ENCODE measurements at places on chromosomes 11 and 22.

- DNase-seq: no peak
Observed at GRCh38 chr11:10456519-10456918, 1.5 kb downstream of the AMPD3 start.

DNA sequence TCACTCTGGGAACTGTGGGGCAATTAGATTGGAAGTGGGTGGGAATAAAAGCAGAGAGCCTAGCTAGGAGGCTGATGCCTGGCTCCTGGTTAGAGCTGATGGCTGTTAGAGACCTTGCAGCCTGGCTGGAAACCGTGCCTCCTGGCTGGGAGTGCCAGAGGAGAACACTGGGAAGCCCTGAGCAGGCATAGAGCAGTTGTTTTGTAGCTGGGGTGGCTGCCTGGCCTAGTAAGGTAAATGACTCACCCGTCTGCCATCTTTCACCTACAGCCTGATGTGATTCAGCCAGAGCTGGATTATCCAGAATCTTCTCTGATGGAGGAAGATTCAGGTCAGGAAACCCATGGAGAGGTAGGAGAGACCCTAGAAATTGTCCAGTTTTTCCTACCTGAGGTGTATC is 6.1 kb downstream of the UQCR10 start:
- DNase-seq: no peak

- no peak for DNase-seq
Observed at GRCh38 chr22:37024339-37025157, 5.0 kb downstream of the MPST start.

- DNase-seq: peak; percentile 81
Observed at GRCh38 chr22:17120281-17120680, 879 bp downstream of the TMEM121B start.

GRCh38 chr11:115653926-115654325 is 149.7 kb upstream of the CADM1 start:
- no peak for DNase-seq

GRCh38 chr11:40388097-40388818 is 1071.2 kb downstream of the LRRC4C start:
- DNase-seq: no peak

- peak; percentile 70 for DNase-seq
Observed at GRCh38 chr11:73326929-73327811, 19.1 kb downstream of the ARHGEF17 start.

DNA sequence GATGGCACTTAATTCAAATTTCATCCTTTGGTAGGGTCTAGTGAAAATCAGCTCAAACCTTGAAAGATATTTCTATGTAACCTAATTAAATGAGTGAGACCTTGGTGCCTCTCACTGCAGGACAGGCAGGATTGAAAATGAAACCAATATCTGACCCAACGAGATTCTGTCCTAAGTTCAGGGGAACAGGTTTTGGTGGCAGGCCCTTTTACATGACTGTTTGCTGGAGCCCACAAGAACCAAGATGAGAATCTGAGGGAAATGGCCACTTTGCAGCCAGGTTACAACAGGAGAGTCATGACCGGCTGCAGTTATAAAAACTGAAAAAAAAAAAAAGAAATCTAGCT is 130.2 kb downstream of the TRIM44 start:
- DNase-seq: no peak

GRCh38 chr11:102530558-102530957 is at the start of gene MMP7:
Gene MMP7, minus strand, starts transcription at chr11:102530747. Its CDS starts 47 bp downstream, at chr11:102530700.
- DNase-seq: peak; percentile 17

DNA sequence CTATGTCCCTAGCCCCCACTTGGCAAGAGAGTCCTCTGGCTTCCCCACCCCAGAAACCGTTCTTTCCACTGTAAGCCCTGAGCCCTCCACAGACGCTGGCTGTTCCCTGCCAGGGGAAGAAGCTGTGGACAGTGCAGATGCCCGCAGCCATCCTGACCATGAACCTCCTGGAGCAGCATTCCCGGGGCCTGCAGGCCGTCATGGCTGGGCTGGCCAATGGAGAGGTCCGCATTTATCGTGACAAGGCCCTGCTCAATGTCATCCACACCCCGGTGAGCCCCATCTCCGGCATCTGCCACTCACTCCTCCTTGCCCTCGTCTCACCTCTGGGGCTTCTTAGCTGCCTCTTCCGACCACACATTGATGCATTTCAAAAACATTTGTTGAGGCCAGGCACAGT is 13.2 kb downstream of the BBS1 start:
- DNase-seq: no peak

DNA sequence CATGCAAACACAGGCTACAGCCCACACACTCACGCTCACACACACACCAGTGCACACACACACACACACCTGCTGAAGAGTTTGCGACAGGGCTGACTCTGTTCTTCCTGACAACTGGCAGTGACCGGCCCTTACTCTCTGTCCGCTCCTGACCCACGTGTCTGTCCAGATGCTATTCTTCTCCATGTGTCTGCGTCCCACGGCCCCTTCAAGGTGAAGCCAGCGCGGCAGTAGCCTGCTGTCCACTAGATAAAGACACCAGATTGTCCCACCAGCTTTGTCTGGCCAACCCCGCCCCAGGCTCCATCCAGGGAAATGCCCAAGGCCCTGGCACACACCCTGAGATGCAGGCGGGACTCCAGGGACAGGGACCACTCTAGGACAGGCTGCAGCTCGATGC is 713.9 kb downstream of the BRD1 start:
- DNase-seq: no peak

DNA sequence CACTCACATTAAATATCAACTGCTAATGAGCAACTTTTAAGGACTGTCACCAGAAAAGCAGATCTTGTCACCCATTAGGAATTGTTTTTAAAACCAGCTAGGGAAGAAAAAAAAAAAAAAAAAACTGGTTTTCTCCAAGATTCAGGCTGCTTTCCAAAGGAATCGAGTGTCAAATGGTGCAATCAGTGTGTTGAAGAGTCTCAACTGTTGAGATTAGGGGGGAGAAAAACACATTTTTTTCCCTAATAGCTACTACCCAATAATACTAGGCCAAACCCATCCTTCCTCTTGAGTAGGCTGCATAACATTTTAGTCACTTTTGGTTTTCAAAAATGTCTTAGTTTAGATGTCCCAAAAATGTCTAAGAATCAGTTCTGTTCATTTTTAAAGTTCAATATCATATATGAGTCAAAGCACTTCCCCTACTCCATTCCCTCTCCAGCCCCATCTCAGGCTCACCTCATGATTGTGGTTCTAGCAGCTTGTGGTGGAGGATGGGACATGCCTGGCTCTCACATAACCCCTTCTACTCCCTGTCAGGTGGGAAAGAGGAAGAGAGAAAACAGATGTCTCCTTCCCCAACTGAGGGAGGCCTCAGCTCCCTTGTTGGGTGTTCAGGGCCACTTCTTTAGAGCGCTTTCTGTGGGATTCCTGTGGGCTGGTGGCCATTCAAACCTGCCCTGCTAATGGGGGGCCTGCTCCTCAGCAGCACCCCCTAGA is 193.6 kb downstream of the CWF19L2 start:
- no peak for DNase-seq

DNA sequence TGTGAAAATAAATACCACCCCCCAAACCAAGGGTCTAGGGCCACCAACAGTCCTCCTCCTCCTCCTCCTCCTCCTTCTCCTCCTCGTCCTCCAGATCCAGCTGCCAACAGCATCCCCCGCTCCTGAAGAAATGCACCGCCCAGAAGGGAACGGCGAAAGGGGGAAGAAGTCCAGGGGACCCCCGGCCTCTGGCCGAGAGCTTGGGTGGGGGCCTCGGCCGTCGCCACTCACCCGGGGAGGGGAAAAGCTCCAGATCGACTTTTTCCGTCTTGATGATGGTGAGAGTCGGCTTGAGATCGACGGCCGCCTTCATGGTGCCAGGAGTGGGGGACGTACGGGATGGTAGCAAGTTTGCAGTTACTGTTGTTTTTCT is 65.7 kb downstream of the ETS1 start:
- DNase-seq: no peak

DNA sequence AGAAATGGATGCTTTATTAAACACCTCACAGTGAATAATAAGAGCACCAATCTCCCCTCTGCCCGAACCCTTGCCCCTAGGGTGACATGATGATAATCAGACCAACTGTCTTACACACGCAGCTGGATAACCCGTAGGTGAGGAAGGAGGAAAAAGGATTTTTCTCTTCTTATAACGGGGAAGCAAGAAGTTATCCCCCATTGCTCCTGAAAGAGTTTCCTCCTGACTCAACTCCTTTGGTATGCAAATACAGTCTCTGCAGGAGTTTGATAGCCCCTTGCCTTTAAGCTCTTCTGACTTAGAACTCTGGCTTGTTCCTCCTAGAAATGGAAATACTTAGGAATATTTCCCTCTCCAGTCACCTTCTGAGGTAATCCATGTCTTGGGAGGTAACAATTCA is 455.8 kb downstream of the TMEM135 start:
- no peak for DNase-seq

DNA sequence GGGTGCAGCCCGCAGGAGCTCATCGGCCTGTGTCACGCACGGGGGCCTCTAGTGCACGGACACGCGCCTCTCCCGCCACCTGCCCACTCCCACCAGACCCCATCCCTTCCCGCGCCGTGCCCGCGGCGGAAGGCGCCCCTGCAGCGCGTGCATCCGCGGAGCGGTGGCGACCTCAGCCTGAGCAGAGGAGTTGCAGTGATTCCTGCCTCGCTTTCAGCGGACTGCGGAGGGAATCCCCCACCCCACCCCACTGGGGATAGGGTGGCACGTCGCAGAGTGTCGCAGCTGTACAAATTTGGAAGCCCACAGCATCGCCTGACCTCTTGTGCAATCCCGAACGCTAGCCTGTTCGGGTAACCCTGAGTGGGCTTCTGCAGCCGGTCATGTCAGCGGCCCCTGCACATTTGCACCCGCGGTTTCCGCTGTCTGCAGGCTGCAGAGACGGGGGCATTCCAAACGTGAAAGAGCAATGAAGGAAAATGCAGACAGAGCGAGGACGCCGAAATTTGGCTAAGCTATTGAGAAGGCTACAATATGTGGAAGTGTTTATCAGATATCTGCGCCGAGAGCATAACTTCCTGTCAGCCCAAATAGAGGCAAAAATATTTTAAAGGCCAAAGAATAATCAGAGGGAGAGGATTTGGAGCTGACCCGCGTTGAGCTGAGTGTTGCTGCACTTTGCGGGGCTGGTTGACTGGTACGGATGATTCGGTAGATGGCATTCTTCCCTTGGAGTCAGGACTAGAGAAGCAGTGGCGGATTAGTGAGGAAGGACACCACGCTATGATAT is 617 bp upstream of the ARHGAP20 start:
- peak; percentile 16 for DNase-seq

DNA sequence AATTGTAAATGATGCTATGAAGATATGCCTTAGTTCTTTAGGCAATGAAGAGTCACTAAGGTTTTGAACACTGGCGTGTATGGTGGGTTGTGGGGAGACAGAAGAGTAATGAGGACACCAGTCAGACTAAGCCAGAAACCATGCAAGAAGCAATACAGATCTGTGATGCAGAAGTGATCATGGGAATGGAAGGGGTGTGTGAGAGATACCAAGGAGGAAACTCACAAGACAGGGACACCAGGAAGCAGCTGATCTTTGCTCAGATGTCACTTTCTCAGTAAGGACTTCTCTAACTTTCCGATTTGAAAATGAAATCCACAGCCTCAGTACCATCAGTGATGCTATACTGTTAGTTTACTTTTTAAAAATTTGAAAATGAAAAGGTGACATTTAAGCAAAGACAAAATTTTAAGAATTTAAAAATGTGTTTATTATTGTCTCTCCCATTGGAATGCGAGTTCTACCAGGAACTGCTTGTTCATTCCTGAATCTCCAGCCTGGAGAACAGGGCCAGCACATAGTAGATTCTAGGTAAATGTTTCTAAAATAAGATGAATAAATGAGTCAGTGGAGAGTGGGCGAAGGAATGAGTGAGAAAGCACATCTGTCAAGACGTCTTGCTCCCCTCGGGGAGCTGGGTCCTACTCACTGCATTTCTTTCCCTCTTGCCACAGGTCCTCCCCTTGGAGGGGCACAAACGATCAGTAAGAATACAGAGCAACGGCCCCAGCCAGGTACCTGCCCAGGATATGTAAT is 60.4 kb downstream of the KCNJ1 start:
- DNase-seq: no peak

GRCh38 chr11:19912958-19913892 is 200.6 kb downstream of the NAV2 start:
- no peak for DNase-seq

GRCh38 chr11:120923866-120924508 is 99.9 kb upstream of the TBCEL start:
- DNase-seq: no peak

- no peak for DNase-seq
Observed at GRCh38 chr22:32494971-32495370, 20.4 kb downstream of the FBXO7 start.

GRCh38 chr11:63553759-63554158 is 9.4 kb downstream of the PLAAT2 start:
- peak; percentile 74 for DNase-seq

- DNase-seq: no peak
Observed at GRCh38 chr11:9771071-9771511, 107.2 kb downstream of the SWAP70 start.

GRCh38 chr11:57791321-57792059 is 29.9 kb downstream of the CTNND1 start:
- DNase-seq: peak; percentile 31

GRCh38 chr11:29606330-29607031 is 410.3 kb downstream of the KCNA4 start:
- no peak for DNase-seq

DNA sequence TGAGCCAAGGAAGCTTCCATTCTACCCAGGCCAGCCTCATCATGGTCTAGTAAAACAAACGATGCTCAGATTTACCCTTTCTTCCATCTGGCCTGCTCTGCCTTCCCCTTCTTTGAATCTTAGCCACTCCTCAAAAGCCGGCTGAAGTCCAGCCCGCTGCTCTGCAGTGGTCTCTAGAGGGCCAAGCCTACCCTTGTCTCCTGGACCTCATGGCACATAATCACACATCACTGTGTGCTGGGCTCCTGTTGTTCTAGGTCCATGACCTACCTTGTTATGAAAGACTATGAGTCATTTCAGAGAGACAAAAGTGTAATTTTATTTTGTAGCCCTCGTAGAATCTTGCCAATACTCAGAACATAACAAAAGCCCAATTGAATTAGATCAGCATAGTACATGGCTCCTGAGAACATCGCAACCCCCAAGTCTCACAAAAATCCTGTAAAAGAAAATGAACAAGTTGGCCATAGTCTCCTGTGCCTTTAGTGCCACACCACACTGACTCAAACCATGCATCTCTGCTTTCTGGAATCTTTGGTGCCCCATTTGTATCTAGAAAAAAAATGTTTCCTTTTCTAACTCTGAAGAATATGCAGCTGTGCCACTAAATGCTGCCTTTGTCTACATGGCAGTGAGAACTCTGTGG is 192.7 kb downstream of the OPCML start:
- no peak for DNase-seq
